ENCODE measurements at places on chromosomes 16 and 17.

DNA sequence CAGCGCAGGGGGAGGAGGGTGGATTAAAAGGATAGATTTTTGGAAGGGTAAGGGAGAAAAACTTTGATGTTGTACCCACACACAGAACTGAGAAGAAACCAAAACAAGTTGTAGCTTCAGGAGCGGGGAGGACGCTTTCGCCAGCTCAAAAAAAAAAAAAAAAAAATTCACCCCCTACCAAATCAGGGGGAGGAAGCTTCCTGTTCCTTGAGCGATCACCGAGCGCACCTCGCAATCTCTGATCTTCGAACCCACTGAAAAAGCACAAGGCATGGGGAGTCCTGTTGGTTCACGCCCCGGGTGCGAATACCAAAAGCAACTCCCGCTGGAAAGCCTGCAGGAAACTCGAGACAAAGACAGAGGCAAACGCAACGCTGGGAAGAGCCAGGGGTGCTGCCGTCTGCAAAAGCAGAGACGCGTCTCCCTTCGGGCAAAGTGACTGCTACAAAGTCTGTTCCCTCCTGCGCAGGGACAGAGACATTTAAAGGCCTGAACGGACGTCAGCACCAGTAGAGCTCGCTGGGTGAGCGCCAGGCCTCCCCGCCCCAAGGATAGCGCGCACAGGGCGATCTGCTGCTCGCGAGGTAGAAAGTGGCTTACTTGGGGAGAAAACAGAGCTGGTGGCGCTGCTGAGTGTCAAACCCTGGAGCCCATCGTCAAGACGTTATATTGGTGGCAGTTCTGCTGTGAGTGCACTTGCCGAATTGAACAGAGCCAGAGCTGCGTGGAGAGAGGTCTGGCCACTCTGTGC lies 190.4 kb downstream of the USP22 start:
- no peak for DNase-seq

GRCh38 chr17:40209404-40210093 lies 9.6 kb upstream of the WIPF2 start:
- DNase-seq: no peak

- DNase-seq: no peak
Measured at GRCh38 chr17:2421315-2422147, 20.7 kb upstream of the MNT start.

GRCh38 chr17:11944587-11944986 lies 52.7 kb downstream of the ZNF18 start:
- DNase-seq: no peak

GRCh38 chr17:40500190-40500589 lies 1.2 kb downstream of the TNS4 start:
- no peak for DNase-seq

GRCh38 chr17:72465191-72466024 lies 344.6 kb downstream of the SOX9 start:
- DNase-seq: peak; percentile 38

DNA sequence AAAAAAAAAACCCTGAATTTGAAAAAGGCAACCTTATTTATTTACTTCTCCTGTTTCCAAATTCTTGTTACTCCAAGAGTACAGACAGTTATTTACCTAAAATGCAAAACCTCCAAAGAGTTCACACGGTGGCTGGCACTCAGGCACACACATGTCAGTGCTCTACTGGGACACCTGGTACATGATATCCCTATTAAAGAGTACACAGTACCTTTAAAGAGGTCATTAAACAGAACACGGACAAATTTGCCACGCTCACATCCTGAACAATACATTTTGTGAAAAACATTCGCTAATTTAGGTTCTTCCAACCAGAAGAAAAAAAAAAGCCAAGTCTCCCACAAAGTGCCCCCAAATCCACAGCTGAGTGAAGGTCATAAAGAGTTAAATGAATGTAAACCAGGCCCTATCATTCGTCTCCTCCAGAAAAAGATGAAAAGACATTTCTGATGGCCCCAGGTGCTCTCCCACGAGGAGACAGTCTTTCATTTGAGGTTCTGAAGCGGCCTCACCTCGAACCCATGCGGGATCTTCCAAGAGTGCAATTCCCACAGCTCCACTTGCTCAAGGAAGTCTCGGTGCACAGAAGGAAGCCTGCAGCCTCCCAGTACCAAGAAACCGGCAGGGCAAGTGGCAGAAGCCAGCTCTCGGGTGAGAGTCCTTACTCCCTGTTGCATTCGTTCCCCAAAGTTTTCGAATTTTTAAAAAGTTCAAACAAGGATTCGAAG lies 993 bp downstream of the ERN1 start:
- no peak for DNase-seq

DNA sequence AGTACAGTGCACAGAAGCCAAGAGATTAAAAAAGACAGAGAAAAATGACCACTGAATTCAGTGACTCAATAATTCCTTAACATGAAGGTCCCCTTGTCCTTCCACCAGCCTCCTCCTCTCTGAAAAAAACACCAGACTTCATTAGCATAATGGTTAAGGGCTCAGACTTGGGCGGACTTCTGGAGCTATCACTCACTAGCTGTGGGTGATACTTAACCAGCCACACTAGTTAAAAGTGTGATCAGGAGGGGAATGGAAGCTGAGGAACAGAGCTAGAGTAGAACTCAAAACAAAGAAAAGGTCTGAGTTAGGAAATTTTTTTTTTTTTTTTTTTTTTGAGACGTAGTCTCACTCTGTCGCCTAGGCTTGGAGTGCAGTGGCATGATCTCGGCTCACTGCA lies 23.2 kb downstream of the ZNF652 start:
- DNase-seq: no peak

DNA sequence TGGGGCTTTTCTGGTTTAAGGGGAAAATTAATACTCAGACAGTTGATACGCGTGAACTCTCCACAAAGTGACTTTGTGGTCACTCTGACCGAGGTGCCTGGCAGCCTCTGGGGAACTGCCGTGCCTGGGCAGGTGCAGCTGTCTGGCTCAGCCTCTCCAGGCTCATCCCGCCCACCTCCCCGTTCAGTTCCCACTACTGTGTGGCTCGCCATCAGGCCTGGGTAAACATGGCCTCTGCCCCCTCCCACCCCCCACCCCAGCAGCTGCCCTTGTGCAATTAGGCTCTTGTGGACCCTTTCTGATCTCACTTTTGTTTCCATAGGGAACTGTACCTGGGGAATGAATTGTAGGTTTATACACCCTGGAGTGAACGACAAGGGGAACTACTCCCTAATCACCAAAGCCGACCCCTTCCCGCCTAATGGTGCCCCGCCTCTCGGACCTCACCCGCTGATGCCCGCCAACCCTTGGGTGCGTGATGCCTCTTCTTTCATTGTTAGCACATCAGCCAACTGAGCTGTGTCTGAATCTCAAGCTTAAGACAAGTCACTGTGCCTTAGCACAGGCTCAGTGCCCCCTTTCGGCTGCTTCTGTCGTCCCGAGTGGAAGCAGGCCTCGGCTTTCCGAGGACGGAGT lies 27.8 kb downstream of the ZC3H18 start:
- DNase-seq: no peak

DNA sequence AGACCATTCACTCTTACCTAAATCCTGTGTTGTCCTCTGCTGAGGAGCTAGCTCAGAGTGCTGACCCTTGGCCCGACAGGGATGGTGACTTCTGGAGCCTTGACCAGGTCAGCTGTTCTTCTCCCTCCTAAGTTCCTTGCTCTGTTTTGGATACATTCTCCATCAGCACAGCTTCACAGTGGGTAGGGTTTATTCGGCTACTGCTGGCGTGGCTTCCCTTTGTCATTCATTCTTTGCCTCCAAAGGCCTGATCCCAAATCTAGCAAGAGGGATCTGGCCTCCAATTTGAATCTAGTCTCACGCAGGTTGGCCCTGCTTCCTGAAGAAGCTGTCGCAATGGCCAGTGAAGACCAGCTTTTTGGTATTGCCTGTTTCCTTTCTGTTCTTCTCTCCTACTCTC lies 116.6 kb downstream of the SHISA9 start:
- no peak for DNase-seq

GRCh38 chr17:81013642-81014041 lies 21.3 kb upstream of the BAIAP2 start:
- DNase-seq: no peak

DNA sequence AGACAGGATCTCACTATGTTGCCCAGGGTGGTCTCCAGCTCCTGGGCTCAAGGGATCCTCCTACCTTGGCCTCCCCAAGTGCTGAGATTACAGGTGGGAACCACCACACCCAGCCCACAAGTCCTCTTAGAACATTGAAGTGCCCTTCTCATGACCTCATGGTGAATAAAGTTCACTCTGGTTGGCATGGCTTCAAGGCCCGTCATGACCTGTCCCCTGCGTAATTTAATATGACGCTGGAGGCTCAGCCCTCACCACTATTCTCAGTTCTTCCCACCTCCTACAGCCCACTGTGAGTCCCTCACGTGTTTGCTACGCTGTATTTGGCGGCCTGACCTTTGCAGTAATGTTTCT lies 1.9 kb downstream of the ENDOV start:
- DNase-seq: no peak

GRCh38 chr17:5115673-5116651 lies at the start of gene USP6:
USP6 (plus strand) TSS chr17:5116032; CDS start chr17:5130368, 14,336 bp downstream.
- DNase-seq: no peak

- no peak for DNase-seq
Measured at GRCh38 chr17:42520540-42520951, 15.5 kb upstream of the NAGLU start.
